Glomerular endothelial cell (primary cell): ENCODE measurements at places on chromosomes 11 and 22. TPM values are rescaled to one million over a fixed set of nuclear protein-coding genes. Genes with fewer than 3 reads are reported as not detected.

MIAT gene
- 0.10 and 0.29 TPM in 2 replicates for total RNA-seq

MB gene
- total RNA-seq, result not detected in 2 replicates

AMOTL1 gene
- 57.1 and 59.3 TPM in 2 replicates for total RNA-seq

PPP2R1B gene
- 30.1 and 33.4 TPM in 2 replicates for total RNA-seq

ANO9 gene
- total RNA-seq, result 1.2 and 2.0 TPM in 2 replicates

APOBEC3H gene
- total RNA-seq, result not detected in 2 replicates

ZP1 gene
- total RNA-seq, result not detected in 2 replicates

MYOD1 gene
- total RNA-seq, result not detected in 2 replicates

CRYBB3 gene
- total RNA-seq, result 0.58 TPM in 1 of 2 replicates, not detected in the other

OR8G5 gene
- total RNA-seq, result not detected in 2 replicates

UBE4A gene
- 37.0 and 40.3 TPM in 2 replicates for total RNA-seq

TEX54 gene
- not detected in 2 replicates for total RNA-seq

OR51B4 gene
- not detected in 2 replicates for total RNA-seq

MFNG gene
- total RNA-seq, result 109 and 152 TPM in 2 replicates

TST gene
- 63.6 and 90.9 TPM in 2 replicates for total RNA-seq

PRG3 gene
- not detected in 2 replicates for total RNA-seq

CD3E gene
- not detected in 2 replicates for total RNA-seq

FAM227A gene
- total RNA-seq, result 1.9 and 3.3 TPM in 2 replicates

GAB4 gene
- not detected in 2 replicates for total RNA-seq

ELFN2 gene
- 3.2 and 5.0 TPM in 2 replicates for total RNA-seq

LRRC10B gene
- total RNA-seq, result 0.18 TPM in 1 of 2 replicates, not detected in the other

KCNJ4 gene
- total RNA-seq, result not detected in 2 replicates

UCP3 gene
- 0.10 and 1.4 TPM in 2 replicates for total RNA-seq
